ENCODE measurements at places on chromosomes 3 and 15. TPM values are rescaled to one million over a fixed set of nuclear protein-coding genes. Genes with fewer than 3 reads are reported as not detected.
A peak's percentile ranks its signal among the peaks of the same experiment; 100 is the strongest.

- H3K27me3 ChIP-seq: no peaks in the 10 kb centered on the region
- peaks cover 20% of the 10 kb centered on the region for H3K4me1 ChIP-seq
- peak; percentile 6 for DNase-seq
- peak overlapping the region; percentile 68 for H3K4me3 ChIP-seq
Measured at GRCh38 chr15:34223904-34224596, 766 bp upstream of the EMC4 start.

Gene SLC24A5
- total RNA-seq: not detected

DNA sequence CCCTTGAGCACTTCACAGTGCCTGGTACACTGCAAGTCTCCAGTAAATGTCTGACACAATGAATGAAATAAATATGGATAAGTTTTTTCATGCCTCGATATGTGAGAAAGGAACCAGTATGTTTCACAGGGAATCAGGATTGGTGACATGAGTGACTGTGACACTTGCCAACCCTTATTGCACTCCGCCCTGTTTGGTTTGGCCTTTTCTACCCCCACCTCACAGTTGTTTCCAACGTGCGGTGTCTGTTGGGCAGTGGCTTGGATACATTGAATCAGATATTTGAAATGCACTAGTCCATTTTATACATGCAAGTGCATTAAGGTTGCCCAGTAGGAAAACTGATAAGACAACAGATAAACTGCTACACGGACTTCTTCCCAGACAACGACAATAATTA lies 2.0 kb downstream of the NPHP3 start:
- no peak overlapping the region for H3K27ac ChIP-seq
- H3K4me1 ChIP-seq: peaks cover 25% of the 10 kb centered on the region
- DNase-seq: no peak
- no peak overlapping the region for H3K4me3 ChIP-seq
- H3K27me3 ChIP-seq: no peaks in the 10 kb centered on the region
- peaks cover 25% of the 10 kb centered on the region for H3K36me3 ChIP-seq

- no peaks in the 10 kb centered on the region for H3K36me3 ChIP-seq
- peak; percentile 83 for DNase-seq
- H3K4me3 ChIP-seq: peak overlapping the region; percentile 69
- no peak overlapping the region for H3K27ac ChIP-seq
- peaks cover 22% of the 10 kb centered on the region for H3K4me1 ChIP-seq
Measured at GRCh38 chr15:101008158-101009139, 89.3 kb downstream of the LRRK1 start.

GRCh38 chr3:10855871-10856662 lies 40.0 kb downstream of the SLC6A11 start:
- no peaks in the 10 kb centered on the region for H3K36me3 ChIP-seq
- no peaks in the 10 kb centered on the region for H3K4me1 ChIP-seq
- no peak overlapping the region for H3K27ac ChIP-seq
- no peaks in the 10 kb centered on the region for H3K27me3 ChIP-seq
- no peak for DNase-seq

DNA sequence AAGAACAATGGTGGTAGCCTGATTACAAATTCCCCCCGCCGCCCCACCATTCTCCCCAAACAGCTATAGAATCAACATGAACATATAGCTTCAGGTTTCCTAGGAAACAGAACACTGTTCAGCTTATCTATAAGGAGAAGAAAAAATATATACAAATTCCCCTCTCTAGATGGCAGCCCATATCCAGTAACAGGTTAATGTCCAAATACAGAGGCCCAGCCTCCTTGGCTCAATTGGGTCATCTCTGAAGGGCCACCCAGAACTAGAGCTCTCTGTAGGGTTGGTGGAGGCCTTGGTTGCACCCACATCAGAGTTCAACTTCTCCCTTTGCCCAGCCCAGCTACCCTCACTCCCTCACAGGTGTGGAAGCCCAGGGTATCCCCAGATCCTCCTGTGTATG lies 91.5 kb upstream of the ADAMTS17 start:
- H3K27ac ChIP-seq: no peak overlapping the region
- no peaks in the 10 kb centered on the region for H3K27me3 ChIP-seq
- H3K4me3 ChIP-seq: no peak overlapping the region
- no peaks in the 10 kb centered on the region for H3K36me3 ChIP-seq

DNA sequence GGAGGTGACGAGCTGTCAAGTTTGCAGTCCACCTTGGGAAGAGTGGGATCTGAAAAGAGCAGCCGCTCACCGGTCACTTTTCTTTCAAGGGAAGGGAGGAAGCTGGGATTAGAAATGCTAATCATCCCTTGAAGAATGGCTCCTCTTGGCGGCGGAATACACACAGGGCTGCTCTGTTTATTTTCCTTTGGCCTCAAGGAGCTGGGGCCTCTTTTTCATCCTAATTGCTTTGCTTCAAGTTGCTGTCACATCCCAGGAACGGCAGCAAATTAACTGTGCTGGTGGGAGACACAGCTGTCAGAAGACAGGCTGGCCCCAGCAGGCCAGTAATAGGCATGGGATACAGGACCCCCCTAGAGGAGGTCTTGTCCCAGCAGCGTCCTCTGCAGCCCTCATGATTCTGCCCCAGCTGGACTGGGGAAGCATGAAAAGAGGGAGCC lies 6.7 kb downstream of the KBTBD13 start:
- H3K36me3 ChIP-seq: no peaks in the 10 kb centered on the region
- peaks cover 1% of the 10 kb centered on the region for H3K27me3 ChIP-seq
- no peak for DNase-seq

GRCh38 chr3:157416347-157417087 lies 20.1 kb upstream of the PTX3 start:
- no peak for DNase-seq
- no peaks in the 10 kb centered on the region for H3K36me3 ChIP-seq
- no peak overlapping the region for H3K4me3 ChIP-seq
- no peaks in the 10 kb centered on the region for H3K4me1 ChIP-seq

DNA sequence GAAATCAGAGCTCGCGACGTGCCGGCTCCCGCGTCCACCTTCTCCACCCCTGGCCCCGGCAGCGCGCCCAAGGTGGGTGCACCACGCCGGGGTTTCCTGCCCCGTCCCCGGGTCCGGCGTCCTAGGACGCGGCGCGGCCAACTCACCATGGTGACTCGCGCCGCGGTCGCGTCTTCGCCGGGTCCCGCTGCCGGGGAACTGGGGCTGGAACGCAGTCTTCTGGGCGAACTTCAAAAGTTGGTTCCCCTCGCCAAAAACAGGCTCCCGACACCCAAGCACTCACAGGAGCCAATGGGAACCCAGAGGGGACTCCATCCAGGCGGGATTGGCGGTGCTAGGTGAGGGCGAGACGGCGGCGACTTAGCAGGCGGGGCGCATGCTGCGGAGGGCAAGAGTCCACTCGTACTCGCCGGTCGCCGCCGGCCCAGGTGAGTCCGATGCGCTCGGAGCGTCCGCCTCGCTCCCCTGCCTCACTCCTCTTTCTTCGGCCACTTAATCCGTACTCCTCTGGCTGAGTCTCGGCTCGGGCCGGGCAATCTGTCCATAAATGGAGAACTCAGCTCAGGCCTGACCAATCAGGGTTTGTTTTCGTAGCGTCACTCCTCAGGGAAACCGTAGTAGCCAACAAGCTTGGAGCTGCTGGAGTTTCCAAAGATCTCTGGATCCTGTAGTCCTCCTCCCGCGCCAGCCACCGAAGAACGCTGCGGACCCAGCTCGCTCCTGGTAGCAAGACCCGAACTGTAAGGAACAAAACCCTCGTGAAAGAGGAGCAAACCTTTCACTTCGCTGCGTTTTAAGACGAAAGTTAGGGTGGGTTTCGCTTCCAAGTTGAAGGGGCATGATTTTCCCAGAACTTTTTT lies at the start of gene MYO1E:
MYO1E (minus strand) TSS at position 520 of the 860 bp plus-strand sequence; CDS start at position 149, 371 bp downstream.
- no peaks in the 10 kb centered on the region for H3K36me3 ChIP-seq
- H3K4me1 ChIP-seq: peaks cover 18% of the 10 kb centered on the region
- DNase-seq: no peak
- peak within 1 kb of the TSS; percentile 57 for H3K4me3 ChIP-seq
- peaks cover 25% of the 10 kb centered on the region for H3K27me3 ChIP-seq

Gene TMEM42
- 6.8 TPM for total RNA-seq

Gene MOBP
- not detected for total RNA-seq

- H3K4me3 ChIP-seq: no peak overlapping the region
- no peak overlapping the region for H3K27ac ChIP-seq
- H3K36me3 ChIP-seq: no peaks in the 10 kb centered on the region
- H3K4me1 ChIP-seq: peaks cover 5% of the 10 kb centered on the region
- no peak for DNase-seq
Measured at GRCh38 chr3:10136426-10137005, 5.1 kb upstream of the VHL start.

Gene CPEB1
- 0.61 TPM for total RNA-seq

Gene SYNM
- total RNA-seq: 0.11 TPM

GRCh38 chr15:67019884-67020520 lies 45.4 kb upstream of the SMAD3 start:
- peaks cover 3% of the 10 kb centered on the region for H3K4me1 ChIP-seq
- no peak for DNase-seq
- H3K27me3 ChIP-seq: no peaks in the 10 kb centered on the region
- H3K36me3 ChIP-seq: no peaks in the 10 kb centered on the region
- H3K27ac ChIP-seq: no peak overlapping the region

DNA sequence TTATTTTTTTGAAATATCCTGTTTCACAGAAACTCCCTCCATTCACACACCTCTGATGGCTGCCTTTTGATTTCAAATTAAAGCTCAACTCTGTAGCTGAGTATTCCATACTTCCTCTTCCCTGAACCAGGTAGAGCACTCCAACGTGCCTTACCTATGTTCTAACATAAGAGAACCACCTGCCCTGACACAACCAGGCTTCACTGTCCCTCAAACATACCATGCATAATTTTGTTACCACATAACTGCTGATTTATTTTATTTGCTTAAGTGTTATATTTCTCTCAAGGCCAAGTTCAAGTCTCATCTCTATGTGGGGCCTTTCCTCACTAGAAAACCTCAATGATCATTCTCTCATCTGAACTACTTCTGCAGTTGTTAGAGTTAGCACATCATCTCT lies 209.7 kb downstream of the P3H2 start:
- H3K4me3 ChIP-seq: no peak overlapping the region
- no peaks in the 10 kb centered on the region for H3K4me1 ChIP-seq
- H3K27ac ChIP-seq: no peak overlapping the region
- no peak for DNase-seq
- H3K27me3 ChIP-seq: peaks cover 3% of the 10 kb centered on the region

GRCh38 chr15:31206386-31207181 lies 105.1 kb upstream of the TRPM1 start:
- H3K36me3 ChIP-seq: no peaks in the 10 kb centered on the region
- H3K27ac ChIP-seq: no peak overlapping the region
- peaks cover 39% of the 10 kb centered on the region for H3K4me1 ChIP-seq
- H3K27me3 ChIP-seq: no peaks in the 10 kb centered on the region
- H3K4me3 ChIP-seq: no peak overlapping the region

Gene XCR1
- 0.20 TPM for total RNA-seq

Gene FBXL2
- total RNA-seq: not detected

- H3K27me3 ChIP-seq: no peaks in the 10 kb centered on the region
- DNase-seq: no peak
- no peak overlapping the region for H3K27ac ChIP-seq
- no peak overlapping the region for H3K4me3 ChIP-seq
- H3K4me1 ChIP-seq: no peaks in the 10 kb centered on the region
Measured at GRCh38 chr15:60096157-60096556, 92.0 kb downstream of the FOXB1 start.

Gene NR1I2
- 0.25 TPM for total RNA-seq

DNA sequence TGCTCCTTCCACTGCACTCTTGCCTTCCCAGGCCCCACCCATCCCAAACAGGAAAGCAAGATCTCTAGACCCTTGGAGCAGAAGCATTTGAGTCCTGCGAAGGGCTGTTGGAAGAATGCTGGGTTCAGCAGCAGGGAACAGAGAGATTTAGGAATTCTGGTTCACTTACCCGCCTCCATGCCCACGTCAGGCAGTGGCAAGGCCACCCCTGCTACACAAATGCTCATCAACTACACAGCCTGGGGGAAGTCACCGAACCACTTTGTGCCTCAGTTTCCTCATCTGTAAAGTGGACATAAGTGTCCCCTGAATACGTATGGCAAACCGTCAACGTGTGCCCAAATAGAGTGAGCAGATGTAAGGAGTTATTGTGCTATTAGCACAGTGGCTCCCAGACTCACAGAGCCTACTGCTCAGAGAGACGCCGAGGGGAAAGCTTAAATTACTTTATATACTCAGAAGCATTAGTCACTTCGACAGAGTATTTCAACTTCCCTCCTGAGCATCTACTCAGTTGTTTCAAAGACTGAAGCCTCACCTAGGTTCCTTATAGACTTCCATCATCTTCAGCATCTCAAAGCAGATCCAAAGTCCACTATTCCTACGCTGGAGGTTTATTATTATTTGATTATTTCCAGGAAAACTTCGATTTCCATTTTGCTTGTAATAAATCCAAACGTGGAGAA lies 905 bp downstream of the HOMER2 start:
- no peak overlapping the region for H3K27ac ChIP-seq
- no peak overlapping the region for H3K4me3 ChIP-seq

GRCh38 chr3:189049458-189050236 lies 122.1 kb upstream of the TPRG1 start:
- H3K4me1 ChIP-seq: peaks cover 9% of the 10 kb centered on the region
- H3K27me3 ChIP-seq: no peaks in the 10 kb centered on the region
- no peak overlapping the region for H3K4me3 ChIP-seq
- DNase-seq: no peak
- no peaks in the 10 kb centered on the region for H3K36me3 ChIP-seq

GRCh38 chr3:121481106-121481880 lies 64.5 kb downstream of the POLQ start:
- no peak for DNase-seq
- H3K27ac ChIP-seq: no peak overlapping the region
- no peaks in the 10 kb centered on the region for H3K4me1 ChIP-seq
- no peaks in the 10 kb centered on the region for H3K36me3 ChIP-seq

Gene NME9
- not detected for total RNA-seq

GRCh38 chr3:148175214-148175613 lies 522.5 kb upstream of the AGTR1 start:
- H3K36me3 ChIP-seq: no peaks in the 10 kb centered on the region
- H3K4me3 ChIP-seq: no peak overlapping the region
- H3K27ac ChIP-seq: no peak overlapping the region
- DNase-seq: no peak

Gene GATM
- total RNA-seq: 0.55 TPM

Gene CPN2
- total RNA-seq: not detected

Gene RIOX2
- 13.1 TPM for total RNA-seq

- DNase-seq: no peak
- no peak overlapping the region for H3K27ac ChIP-seq
- peaks cover 81% of the 10 kb centered on the region for H3K27me3 ChIP-seq
- no peaks in the 10 kb centered on the region for H3K4me1 ChIP-seq
- H3K36me3 ChIP-seq: no peaks in the 10 kb centered on the region
Measured at GRCh38 chr3:147422601-147423536, 13.7 kb downstream of the ZIC1 start.

Gene OXTR
- 0.17 TPM for total RNA-seq
